ENCODE measurements at places on chromosomes 5 and 9. TPM values are rescaled to one million over a fixed set of nuclear protein-coding genes. Genes with fewer than 3 reads are reported as not detected.
A peak's percentile ranks its signal among the peaks of the same experiment; 100 is the strongest.

HAPLN1 gene
- total RNA-seq = 0.94 TPM

- no peak for DNase-seq
These were observed 92.9 kb upstream of the RAI14 start for GRCh38 chr5:34563269-34563668.

TNFSF15 gene
- 0.03 TPM for total RNA-seq

LECT2 gene
- not detected for total RNA-seq

DNA sequence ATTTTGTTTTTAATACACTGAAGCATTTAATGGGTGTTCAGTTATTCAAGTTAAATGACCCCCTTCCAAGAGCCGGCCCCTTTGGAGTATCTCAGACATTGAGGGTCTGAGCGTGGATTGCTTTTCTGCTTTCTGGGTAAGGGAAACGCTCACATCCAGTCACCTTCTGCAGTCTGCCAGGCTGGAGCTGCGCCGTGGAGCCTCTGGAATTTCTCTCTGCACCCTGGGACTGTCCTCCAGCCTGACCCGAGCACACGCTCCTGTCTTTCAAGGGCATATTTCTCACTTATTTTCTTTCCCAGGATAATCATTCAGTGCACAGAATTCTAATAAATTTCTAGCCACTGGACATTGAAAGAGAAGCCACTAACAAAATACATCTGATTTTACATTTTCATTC is 13.4 kb downstream of the FAM240B start:
- DNase-seq = no peak

GRCh38 chr9:6413365-6414246 is 607 bp downstream of the UHRF2 start:
- peak; percentile 80 for DNase-seq

GRCh38 chr5:132655821-132656773 is 1.9 kb upstream of the IL13 start:
- no peak for DNase-seq

- DNase-seq = no peak
These were observed at the start of gene PRR7 for GRCh38 chr5:177446200-177447065. PRR7 (plus strand) TSS chr5:177446814; CDS start chr5:177455068, 8,254 bp downstream.

CNTFR gene
- total RNA-seq = 1.1 TPM

DNA sequence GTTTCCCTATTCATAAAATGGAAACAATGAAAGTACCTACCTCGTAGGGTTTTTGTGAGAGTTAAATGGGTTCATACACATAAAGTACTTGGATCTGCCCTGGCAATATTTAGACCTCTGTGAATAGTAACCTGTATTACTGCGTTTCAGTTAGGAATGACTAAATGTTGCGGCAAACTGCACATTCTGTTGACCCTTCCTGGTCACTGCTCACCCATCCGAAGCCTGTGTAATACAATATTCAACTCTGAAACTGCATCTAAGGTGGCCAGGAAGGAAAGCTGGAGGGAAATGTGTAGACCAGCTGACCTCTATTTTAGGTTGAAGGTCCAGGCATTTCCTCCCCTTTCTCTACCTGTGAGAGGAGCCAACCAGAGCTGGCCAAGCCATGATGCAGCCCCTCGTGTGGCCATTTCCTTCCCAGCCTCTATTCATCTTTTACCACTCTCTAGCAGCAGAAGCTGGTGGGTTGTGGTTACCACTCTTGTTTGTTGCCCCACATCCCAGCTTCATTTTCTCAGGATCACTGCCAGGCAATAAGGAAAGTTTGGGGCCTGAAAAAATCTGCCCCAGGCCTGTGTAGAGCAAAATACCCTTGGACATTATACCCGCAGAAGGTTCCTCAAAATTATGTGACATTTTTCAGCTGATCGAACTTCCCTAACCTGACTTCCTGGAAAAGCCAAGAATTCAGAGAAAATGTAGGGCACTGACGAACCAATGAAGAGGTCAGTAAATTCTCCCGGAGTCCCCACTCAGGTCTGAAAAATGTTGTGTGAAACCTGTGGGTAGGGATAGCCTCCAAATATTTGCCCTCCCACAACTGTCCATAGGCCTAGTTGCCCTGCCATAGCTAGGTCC is 20.5 kb upstream of the PDCD1LG2 start:
- no peak for DNase-seq

- no peak for DNase-seq
These were observed 29.2 kb upstream of the MSANTD3 start for GRCh38 chr9:100397529-100398266.

DNA sequence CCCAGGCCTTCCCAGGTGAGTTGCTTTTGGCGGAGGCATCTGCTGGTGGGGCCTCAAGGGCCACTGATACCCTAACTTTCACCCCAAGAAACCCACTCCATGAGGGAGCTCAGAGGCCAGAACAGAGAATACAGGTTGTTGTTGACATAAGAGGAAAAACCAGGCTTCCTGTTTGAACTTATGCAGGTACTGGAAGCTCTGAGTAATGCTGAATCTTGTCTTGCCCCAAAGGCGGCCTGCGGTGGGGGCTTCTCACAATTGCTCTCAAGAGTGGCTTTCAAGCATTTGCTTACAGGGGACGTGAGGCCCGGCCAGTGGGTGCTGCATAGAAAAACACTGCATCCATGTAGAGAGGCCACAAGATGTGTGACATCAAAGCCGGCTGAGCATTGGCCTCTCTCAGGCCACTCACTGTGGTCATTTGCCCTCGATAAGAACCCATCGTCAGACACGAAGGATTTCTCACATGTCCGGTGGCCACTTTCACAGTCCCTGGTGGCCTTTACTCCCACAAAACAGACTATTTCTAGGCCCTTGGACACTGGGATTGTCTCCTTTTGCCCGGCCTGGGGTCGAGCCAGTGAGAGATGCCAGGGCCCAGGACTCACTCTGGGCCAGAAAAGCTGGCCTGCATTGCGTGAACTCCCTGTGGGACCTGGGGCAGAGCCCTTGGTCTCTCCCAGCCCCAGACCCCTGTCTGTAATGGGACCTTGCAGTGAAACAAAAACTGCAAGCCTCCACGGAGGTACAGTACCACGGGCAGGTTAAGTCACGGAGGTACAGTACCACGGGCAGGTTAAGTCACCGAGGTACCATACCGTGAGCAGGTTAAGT is 34.5 kb upstream of the TCF7 start:
- no peak for DNase-seq

DNA sequence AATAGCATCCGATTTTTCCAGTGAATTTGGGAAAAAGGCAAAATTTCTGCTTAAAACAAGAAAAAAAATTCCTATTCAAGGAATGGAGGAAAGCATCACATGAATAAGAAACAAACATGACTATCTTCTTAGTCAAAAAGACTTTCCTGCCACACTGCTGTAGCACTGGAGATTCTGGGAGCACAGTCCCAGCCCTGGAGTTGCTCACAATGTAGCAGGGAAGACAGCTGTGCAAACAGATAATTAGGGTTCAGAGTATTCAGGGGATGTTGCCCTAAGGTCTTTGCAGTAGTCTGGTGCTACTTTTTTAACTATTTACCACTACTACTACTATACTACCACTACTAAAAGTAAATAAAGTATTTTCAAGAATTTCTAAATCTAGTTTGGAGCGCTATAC is 86.5 kb downstream of the BNC2 start:
- no peak for DNase-seq

CCL28 gene
- 0.46 TPM for total RNA-seq

- DNase-seq = no peak
These were observed 70.7 kb downstream of the LNPEP start for GRCh38 chr5:97006454-97007060.

DNA sequence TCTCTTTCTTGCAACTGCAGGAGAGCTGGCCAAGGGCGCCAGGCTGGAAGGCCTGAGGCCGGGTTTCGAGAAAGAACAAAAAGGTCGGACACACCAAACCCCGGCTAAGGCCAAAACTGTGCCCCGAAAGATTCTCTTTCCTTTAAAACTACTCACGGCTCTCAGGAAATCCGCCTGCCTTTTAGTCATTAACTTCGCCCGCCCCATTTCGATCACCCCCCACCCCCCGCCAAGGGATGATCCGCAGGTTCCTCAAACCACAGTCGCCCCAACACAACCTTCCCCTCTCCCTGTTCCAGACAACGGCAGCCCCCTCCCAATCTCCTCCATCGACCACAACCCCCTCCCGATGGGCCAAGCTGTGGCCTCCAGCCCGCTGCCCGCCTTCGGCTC is 536 bp downstream of the FEM1C start:
- peak; percentile 84 for DNase-seq

FANCG gene
- total RNA-seq = 5.6 TPM

ZNF462 gene
- total RNA-seq = 38.8 TPM

- no peak for DNase-seq
These were observed 26.9 kb downstream of the PBX3 start for GRCh38 chr9:125774106-125774505.

- DNase-seq = peak; percentile 96
These were observed 40.6 kb downstream of the CAST start for GRCh38 chr5:96702503-96703383.

TMOD1 gene
- 151 TPM for total RNA-seq

DNA sequence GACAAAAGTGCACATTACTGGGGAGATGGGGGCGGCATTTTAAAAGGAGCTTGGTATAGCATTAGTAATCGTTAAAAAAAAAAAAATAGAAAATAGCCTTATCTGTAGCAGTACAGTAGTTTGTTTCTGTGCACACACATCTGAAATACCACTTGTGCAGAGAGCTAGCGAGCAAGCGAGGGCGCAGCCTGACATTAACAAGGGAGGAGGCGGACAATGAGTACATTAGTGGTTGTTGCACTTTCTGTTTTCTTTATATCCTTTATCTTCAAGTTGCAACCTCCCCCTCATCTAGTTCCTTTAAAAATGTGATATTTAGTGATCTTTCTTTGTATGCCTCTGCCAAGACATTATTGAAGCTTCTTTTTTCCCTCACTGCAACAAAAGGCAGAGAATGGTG is 880 bp upstream of the PTPDC1 start:
- DNase-seq = no peak

- no peak for DNase-seq
These were observed 27.5 kb downstream of the FAM163B start for GRCh38 chr9:133581513-133582343.

- peak; percentile 62 for DNase-seq
These were observed 38.3 kb downstream of the BICD2 start for GRCh38 chr9:92726348-92726747.

DNA sequence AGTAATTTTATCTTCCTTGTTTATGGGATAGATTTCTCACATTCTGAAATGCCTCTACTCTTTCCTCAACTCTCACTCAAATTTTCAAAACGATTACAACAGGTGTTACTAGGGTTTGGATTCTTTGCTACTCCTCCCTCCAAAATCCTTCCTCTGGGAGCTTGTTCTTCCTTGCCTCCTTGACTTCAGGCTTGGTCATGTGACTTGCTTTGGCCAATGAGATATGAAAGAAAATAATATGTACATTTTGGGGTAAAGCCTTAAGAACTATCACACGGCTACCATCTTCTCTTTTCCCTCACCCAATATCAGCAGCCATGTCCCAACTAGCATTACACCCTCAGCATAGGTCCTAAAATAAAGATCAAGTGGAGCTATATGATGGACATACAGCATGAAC is 28.8 kb upstream of the SLC1A1 start:
- no peak for DNase-seq
